ENCODE measurements at places on chromosomes 3 and 15.

GRCh38 chr3:146249921-146250320, 984 bp downstream of the PLSCR4 start:
- DNase-seq, result no peak

- no peak for DNase-seq
Measured at GRCh38 chr3:46433841-46434240, 26.8 kb downstream of the CCRL2 start.

DNA sequence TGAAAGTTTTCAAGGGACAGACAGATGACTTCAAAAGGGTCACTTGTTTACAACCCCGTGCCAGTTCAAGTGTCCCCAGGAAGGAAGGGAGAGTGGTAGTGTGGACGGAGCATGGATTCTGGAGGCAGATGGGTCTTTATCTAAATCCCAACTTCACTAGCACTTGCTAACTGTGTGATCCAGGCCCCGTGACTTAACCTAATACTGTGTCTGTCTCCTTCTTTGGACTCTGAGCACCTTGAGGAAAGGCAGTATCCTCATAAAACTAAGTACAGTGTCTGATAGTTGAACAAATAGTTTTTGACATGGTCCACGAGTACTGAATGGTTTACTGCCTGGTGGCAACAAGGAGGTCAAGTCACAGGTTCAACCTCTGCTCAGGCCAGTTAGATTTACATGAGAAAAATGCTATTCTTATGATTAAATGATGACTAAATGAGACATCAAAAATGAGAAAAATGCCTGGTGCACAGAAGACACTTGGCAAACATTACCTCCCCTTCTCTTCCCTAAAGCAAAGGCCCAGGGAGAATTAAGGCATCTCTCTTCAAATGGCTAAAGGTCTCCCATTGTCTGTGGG, 48.9 kb downstream of the ABCC5 start:
- DNase-seq, result no peak

- DNase-seq, result no peak
Measured at GRCh38 chr3:151859233-151859673, 14.2 kb upstream of the SUCNR1 start.

GRCh38 chr3:10366651-10367101, 45.8 kb upstream of the SEC13 start:
- peak; percentile 37 for DNase-seq

DNA sequence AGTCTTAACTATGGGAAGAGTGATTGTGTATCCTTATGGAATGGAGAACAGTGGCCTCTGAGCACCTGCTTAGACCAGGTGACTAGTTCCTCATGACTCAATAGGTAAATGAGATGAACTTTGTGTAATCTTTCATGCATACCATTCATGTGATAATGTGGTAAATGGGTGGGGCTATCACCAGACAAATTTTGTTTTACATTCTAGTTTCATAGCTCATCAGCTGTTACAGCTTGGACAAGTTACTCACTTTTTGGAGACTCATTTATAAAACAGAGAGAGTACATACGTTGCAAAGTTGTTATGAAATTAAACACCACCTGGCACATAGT, 103.7 kb upstream of the TGFBR2 start:
- DNase-seq, result no peak

DNA sequence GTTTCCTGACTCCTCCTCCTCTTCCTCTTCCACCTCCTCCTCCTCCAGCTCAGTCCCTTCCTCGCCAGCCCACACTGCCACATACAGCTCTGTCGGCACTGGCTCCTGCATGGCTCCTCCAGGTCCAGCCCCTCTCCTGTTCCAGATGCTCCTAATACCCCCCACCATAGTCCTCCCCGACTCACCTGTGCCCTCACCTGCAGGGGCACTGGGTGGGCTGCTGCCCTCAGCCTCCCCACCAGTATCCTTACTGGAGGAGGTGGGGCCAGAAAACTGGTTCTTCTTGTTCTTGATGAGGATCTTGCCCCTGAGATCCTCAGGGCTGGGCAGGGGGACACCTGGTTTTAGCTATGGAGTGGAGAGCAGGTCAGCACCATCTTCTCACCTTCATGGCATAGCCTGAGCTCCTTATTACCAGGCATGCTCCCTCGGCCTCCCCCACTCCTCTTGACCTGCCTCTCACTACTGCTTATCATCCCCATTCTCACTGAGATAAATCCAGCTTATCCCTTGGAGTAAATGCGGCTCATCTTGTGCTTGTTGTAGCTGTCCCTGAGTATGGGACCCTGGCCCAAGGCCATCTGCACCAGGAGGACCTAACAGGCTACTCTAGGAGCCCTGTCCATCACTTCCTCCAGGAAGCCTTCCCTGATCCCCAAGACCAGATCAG, 11.0 kb downstream of the PLCB2 start:
- DNase-seq, result no peak

DNA sequence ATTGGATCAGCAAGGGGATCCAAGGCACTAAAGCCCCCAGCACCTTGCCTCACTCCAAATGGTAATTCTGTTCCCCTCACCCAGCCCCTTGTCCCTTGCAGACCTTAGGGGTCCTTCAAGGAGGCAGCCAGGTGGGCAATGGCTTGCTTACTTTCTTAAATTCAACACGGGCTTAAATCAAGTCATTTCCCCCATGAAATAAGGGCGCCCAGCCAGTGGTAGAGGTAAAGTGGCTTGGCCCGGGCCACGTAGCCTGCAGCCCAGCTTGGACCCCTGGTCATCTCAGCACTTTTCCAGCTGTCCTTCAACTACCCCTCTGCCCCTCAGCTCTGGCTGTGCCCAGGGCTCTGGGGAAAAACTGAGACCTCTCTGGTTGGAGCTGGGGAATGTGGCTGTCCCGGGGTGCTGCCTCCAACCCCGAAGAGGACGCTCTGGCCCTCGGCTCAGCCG, 1.2 kb downstream of the PSTPIP1 start:
- no peak for DNase-seq

- no peak for DNase-seq
Measured at GRCh38 chr15:27232876-27233275, 261.9 kb downstream of the GABRG3 start.

GRCh38 chr3:35849963-35850362, 210.6 kb downstream of the ARPP21 start:
- DNase-seq, result no peak

GRCh38 chr3:114569186-114569585, 275.4 kb downstream of the TIGIT start:
- DNase-seq, result no peak

DNA sequence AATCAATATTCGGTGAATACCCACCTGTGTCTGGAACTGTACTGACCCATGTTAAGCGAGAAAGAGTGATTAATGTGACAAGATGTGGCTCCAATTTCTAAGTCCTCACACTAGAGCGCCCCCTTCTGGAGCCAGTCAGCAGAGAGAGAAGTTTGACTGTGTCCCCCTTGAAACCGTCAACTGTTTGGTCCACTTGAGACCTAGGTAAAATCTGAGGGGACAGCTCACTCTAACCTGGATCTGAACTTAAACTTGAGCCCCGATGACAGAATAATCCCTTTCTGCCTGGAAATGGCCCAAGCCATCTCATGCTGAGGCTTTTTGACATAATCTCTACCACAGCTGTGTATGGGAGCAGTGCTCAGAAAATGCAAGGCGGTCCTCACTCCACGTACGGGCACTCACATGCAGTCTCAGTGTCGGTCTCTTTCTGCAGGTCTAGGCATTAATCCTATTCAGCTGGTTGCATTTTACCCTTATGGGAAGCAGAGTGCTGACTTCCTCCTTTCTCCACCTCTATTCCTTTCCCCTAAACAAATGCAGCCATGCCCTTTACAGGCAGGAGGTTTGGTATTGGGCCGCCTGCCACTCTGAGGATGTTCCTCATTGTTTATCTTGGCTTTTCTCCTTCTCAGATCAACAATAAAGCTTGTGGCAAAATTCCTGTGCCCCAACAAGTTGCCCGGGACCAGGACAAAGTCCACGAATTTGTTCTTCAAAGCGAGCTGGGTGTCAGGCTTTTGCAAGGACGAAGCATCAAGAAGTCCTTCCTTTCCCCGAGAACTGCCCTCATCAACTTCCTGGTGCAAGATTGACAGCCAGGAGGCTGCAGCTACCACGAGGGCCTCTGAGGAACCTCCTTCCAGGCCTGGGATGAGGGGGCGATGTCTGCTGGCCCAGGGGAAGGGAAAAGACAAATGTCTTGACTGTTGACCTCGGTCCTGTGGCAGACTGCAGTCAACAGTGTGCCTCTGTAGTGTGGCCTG, 47.5 kb upstream of the LIMD1 start:
- DNase-seq, result peak; percentile 5

DNA sequence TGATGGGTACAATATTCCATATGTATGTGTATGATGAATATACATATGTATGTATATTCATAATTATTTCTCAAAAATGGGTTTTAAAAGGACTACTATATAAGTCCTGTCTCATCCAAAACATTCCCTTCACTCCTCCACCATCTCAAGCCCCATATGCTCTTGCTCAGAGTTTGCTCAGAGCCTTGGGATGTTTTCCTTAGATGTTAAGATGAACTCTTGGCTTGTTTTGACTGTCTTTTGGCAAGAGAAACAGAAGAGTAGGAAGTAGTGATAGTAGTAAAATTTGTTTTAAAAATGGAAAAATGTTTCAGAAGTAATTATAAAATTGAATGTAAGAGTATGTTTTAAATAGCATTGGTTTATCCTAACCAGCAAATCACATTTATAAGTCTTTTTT, 6.2 kb upstream of the EPHA3 start:
- no peak for DNase-seq

GRCh38 chr15:25714538-25714840, 148.6 kb downstream of the ATP10A start:
- DNase-seq, result no peak

DNA sequence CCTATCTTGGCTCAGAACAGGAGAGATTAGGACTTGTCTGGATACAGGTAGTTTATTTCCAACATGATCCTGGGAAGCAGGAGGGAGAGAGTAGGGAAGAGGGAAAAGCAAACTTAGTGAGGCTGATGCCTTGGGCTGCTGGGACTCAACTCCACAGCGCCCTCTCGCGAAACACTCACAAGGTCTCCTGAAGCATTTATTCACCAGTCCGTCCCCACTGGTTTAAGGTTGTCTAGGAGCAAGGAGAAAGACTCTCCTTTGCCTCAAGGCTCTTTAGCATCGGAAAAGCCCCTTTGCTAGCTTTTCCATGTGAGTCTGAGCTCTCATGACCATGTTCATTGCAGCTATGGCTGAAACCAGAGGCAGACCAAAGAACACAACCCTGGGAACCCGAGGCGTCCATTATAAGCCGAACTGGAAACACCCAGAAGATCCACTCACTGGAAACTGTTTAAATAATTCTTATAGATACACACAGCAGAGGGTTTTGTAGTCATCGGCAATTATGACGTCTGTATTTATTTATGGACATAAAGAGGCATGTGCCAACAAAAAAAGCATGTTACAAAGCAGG, 244.5 kb downstream of the CD47 start:
- DNase-seq, result no peak

- no peak for DNase-seq
Measured at GRCh38 chr3:111321786-111322185, 220.2 kb upstream of the CD96 start.

DNA sequence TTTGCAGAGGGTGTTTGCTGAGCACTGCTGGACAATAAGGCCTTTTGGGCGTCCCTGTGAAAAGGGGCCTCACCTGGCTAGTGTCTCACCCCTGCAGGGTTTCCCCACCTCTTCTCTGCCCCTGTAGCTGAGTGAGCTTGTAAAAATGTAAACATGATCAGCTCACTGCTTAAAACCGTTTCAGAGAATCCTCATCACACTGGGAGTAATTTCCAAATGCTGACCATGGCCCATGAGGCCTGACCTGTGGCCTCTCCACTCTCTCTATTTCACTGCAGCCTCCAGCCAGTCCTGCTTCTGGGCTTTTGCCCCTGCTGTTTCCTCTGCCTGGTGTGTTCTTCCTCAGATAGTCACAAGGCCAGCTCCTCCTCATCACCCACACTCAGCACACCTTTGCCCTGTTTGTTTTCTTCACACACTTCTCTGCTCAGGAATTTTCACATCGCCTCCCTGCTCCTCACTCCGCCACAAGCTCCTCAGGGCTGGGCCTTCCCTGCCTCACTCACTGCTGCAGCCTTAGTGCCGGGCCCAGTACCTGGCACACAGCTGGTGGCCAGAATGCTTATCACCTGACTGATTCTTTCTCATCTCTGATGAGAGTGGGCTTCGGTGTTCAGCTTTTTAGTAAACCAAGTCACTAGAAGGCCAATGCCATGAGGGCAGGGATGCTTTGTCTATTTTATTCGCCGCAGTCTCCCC, 79.3 kb upstream of the SEC13 start:
- no peak for DNase-seq

GRCh38 chr3:187286467-187287059, 5.0 kb downstream of the MASP1 start:
- DNase-seq, result no peak

GRCh38 chr15:22866079-22866478, 27.6 kb downstream of the NIPA2 start:
- DNase-seq, result no peak

GRCh38 chr15:81434851-81435250, 60.8 kb upstream of the TMC3 start:
- no peak for DNase-seq

DNA sequence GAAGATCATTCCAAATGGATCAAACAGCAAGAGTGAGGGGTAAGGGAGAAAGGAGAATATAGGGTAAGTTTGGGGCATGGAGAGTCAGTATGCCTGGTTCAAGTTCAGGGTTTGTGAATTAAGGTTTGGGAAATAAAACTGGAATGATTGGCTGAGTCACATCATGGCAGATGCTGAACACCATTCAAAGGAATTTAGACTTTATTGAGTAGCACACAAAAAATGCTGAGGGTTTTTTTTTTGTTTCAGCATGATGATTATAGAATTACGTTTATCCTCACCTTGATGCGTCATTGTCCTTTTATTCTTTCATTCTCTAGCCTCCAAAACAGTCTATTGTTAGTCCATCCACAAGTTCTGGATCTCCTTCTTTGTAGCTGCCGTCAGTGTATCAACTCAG, 220.0 kb upstream of the UMPS start:
- no peak for DNase-seq

DNA sequence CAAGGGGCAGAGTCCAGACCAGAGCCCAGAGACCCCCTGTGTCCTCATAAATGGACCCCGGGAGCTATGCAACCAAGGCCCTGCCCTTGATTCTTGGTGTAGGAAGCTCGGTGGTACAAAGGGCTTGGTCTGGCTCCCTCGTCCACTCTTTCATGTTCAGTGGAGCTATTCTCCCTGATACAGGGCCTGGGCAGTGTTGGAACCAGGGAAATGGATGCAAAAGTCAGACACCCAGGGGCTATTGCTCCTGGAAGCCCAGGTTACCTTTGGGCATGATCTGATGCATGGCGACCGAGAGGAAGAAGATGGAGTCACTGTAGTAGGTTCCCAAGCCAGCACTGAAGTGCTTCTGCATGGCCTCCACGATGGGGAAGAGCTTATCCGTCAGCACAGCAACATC, 44.5 kb downstream of the XXYLT1 start:
- DNase-seq, result no peak

DNA sequence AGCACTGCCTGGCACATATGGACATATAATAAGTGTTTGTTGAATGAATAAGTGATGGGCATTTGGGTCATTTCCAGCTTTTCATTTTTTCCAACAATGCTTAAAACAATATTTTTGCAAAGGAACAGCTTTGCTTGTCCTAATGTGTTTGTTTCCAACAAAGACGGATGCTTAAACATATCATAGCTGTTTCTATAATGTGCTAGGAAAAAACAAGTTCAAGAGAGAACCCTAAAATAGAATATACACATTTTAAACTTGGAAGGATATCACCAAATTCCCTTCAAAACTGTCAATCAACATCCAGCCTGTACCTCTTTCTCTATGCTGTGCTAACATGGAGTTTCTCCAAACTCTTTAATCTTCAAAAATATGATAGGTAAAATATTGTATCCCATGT, 224.5 kb upstream of the WNT5A start:
- DNase-seq, result no peak

Data from stimulated activated CD4-positive, alpha-beta T cell treated with anti-CD3 and anti-CD28 coated beads, TNF-alpha, amount 100 ng/mL, for 24 hours (primary cell).